Bronchial smooth muscle cell (primary cell): ENCODE measurements at places on chromosomes 16 and 17. TPM values are rescaled to one million over a fixed set of nuclear protein-coding genes. Genes with fewer than 3 reads are reported as not detected.

The SEZ6L2 gene
- 5.5 and 7.5 TPM in 2 replicates for total RNA-seq

The C1QTNF1 gene
- total RNA-seq = 4.7 and 5.4 TPM in 2 replicates

The TBC1D3H gene
- total RNA-seq = not detected in 2 replicates

The TERB1 gene
- total RNA-seq = under 0.01 and 0.09 TPM in 2 replicates
